ENCODE measurements at places on chromosomes 3 and 15.

DNA sequence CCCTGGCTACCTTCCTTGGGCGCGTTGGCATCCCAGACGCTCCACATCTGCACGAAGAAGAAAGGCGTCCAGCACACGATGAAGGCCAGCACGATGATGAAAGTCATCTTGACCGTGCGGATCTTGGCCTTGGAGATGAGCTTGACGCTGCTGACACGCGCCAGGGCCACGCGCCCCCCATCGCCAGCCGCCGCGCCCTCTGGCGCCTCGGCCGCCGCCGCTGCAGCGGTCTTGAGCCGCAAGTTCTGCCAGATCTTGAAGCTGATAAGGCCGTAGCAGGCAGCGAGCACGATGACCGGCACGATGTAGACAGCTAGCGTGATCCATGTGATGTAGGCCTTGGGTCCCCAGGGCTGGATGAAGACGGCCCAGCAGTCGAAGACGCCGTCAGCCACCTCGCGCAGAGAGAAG, 2.2 kb downstream of the OXTR start:
- no peak for DNase-seq

- no peak for DNase-seq
Observed at GRCh38 chr3:186967686-186968085, 37.4 kb downstream of the ST6GAL1 start.

- peak; percentile 67 for DNase-seq
Observed at GRCh38 chr3:124951511-124952281, 17.1 kb upstream of the MUC13 start.

- no peak for DNase-seq
Observed at GRCh38 chr3:86168512-86168911, 822.4 kb downstream of the VGLL3 start.

DNA sequence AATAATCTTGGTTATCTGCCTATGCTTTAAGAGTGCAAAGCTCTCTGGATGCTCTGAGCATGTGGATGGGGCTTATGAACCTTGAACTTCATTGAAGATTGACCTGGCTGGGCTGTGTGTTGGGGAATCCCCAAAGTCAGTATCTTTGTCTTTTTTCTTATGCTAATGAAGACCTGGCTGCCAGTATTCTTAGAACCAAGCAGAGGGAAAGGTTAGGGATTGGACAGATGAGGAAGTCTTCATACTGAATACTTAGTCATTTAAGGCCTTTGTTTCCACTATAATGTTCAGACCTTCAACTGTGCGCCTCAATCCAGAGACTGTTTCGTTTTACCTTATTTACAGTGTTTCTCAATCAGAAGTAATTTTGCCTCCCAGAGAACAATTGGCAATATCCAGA, 42.5 kb upstream of the CMTM7 start:
- DNase-seq = no peak

DNA sequence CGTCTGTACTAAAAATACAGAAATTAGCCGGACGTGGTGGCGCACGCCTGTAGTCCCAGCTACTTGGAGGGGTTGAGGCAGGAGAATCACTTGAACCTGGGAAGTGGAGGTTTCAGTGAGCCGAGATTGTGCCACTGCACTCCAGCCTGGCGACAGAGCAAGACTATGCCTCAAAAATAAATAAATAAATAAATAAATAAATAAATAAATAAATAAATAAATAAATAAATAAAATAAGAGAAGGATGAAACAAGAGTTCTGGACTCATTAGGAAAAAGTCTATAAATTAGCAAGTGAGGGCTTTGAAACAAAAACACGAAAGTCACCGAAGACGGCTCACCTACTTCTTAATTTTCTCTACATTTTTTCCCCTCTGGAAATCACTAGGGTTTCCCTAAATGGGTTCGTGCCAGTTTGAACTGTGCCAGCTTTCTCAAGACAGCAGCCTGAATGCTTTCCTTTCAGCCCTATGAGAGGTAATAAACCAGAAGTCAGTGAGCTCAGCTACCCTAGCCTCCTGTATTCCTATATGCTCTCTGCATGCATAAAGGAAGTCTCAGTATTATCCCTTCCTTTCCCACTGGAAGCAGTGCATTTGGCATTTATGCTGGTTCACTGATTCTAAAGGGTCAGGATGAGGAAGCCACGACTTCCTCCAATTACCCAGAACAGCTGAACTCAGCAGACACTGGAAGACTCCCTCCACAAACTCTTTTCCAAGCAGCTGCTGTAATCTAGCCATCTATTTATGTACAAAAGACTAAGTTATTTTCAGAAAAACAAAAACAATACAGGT, 266.9 kb downstream of the ZBBX start:
- DNase-seq = no peak

DNA sequence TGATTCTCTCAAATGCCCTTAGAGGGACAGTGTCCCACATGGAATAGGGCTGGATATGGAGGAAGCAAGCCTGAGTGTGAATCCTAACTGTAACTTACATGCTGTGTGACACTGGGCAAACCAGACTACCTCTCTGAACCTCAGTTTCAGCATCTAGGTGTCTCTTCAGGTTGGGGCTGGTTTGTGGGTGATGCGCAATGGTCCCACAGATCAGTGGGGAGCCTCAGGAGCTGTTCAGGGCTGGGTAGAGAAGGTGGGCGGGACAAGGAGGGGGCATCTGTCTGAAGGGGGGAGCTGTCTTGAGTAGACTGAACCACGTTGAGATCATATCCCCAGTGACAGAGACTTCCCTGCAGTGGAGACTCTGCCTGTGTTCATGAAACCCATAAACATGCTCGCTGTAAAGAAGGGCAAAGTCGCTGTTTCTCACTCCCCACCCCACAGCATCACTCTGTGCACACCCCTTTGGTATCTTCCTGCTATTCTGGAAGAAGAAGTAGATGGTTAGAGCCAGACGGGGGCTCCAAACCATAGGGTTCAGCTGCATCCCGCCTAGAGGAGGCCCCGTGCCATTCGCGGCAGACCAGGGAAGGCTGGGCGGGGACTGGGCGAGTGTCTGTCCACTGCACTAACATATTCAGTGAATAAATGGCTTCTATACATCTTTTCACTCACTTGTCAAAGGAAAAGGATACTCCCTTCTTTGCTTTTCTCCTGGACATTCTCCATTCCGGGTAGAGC, 28.4 kb downstream of the SRPRB start:
- DNase-seq = no peak

DNA sequence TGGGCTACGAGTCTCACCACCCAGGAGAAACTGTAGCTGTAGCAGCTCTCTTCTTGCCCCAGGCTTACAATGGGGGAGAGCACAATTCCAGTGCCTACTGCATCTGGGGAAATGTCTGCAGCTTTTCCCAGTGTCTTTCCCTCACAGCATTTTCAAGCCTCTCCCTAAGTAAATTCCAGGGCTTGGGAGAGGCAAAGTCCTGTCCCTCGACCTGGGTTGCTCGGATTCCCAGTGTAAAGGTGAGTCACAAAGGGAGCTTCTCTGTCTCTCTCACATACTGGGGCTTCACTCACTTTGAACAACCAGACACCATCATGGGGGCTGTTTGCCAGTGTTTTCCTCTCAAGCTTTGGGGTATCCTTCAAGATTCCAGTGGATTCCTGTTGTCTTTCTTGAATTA, 689.4 kb upstream of the NAALADL2 start:
- DNase-seq = no peak

- DNase-seq = no peak
Observed at GRCh38 chr3:124201786-124202185, 209.9 kb upstream of the ROPN1 start.

DNA sequence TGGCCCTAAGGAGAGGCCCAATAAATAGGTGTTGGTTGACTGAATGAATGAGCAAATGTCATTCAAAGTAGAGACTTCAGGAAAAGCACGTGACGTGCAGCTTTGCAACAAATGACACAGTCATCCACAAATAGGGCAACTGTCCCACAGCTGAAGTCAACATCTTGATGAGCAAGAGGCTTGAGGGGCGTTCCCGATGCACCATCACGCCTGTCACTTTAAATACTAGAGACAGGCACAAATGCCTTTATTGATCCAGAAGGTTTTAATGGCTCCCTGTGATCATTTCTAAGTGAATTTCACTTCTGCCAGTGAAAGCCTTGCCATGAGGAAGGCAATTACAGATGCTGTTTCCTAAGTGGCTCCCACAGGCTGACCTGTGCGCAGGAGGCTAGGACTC, 43.6 kb downstream of the ABTB1 start:
- DNase-seq = no peak

DNA sequence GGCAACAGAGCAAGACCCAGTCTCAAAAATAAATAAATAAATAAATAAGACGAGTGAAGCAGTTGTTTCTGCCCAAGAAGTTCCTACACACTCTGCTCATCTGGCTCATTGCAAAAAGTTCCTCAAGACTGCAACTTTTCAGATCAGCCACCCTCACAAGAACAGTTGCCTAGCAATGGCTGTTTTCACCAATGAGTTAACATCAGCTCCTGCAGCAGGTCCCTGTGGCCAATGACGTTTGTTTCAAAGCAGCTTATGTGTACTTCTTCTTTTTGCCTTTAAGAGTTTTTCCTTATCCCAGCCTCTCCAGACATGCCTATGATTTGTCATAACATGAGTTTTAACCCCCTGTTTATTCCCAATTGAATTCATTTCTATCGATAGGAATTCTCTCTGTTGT, 118.4 kb upstream of the SPRED1 start:
- DNase-seq = no peak

GRCh38 chr15:66821307-66821706, 119.3 kb downstream of the SMAD6 start:
- DNase-seq = no peak

- no peak for DNase-seq
Observed at GRCh38 chr3:23489300-23490158, 286.4 kb downstream of the UBE2E2 start.

- DNase-seq = no peak
Observed at GRCh38 chr15:88476635-88477060, 9.1 kb downstream of the MRPS11 start.

GRCh38 chr3:40187945-40188344, 121.6 kb upstream of the EIF1B start:
- no peak for DNase-seq

DNA sequence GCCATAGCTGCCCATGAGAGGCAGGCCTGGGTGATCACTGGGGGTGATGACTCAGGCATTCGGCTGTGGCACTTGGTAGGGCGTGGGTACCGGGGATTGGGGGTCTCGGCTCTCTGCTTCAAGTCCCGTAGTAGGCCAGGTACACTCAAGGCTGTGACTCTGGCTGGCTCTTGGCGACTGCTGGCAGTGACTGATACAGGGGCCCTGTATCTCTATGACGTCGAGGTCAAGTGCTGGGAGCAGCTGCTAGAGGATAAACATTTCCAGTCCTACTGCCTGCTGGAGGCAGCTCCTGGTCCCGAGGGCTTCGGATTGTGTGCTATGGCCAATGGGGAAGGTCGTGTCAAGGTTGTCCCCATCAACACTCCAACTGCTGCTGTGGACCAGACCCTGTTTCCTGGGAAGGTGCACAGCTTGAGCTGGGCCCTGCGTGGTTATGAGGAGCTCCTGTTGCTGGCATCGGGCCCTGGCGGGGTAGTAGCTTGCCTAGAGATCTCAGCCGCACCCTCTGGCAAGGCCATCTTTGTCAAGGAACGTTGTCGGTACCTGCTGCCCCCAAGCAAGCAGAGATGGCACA, 5.3 kb downstream of the WDR6 start:
- no peak for DNase-seq

DNA sequence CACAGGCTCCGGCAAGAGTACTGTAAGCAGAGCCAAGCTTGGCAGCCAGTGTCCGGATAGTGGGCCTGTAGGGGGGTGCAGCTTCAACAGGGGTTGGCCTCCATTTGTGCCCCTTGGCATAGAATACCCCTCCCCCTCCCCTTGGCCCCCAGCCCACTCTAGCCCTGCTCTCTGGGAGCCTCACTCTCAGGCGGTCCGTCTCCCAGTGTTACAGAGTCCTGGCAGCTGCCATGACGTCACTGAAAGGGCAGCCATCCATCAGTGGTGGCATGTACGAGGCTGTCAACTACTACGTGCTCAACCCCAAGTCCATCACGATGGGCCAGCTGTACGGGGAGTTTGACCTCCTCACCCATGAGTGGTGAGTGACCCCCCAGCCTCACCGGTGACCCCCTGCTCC, 50.4 kb downstream of the DNAH1 start:
- DNase-seq = no peak

GRCh38 chr15:61137105-61137792, 91.9 kb downstream of the RORA start:
- no peak for DNase-seq

- DNase-seq = no peak
Observed at GRCh38 chr15:92636401-92636907, 19.1 kb downstream of the FAM174B start.

- DNase-seq = no peak
Observed at GRCh38 chr15:88215066-88215648, 41.4 kb downstream of the NTRK3 start.

DNA sequence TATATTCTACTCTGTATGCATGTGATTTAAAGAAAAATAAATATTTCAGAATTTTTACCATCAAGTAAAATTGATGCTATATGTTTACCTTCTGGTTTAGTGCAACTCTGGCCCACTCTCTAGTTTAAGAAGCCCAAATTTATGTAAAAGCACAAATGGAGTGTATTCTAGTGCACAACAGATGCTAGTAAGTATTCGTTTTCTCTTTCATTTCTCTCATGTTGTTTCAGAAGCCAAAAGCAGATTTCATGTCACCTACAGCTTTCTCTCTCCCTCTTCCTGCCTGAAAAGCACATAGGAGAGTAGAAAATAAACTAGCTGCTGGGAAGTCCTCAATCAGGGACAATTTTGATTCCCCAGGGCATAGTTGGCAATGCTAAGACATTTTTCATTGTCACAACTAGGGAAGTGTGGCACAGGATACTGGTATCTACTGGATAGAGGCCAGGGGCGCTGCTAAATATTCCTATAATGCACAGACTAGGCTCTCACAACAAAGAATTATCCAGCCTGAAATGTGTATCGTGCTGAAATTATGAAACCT, 147.4 kb upstream of the ARHGEF26 start:
- no peak for DNase-seq

GRCh38 chr3:8959668-8960067, 3.6 kb downstream of the RAD18 start:
- DNase-seq = no peak

- no peak for DNase-seq
Observed at GRCh38 chr3:123412811-123413604, 35.9 kb downstream of the ADCY5 start.

GRCh38 chr3:122586098-122586497, 8.6 kb downstream of the PARP15 start:
- no peak for DNase-seq

- DNase-seq = no peak
Observed at GRCh38 chr3:168796339-168796738, 700.6 kb upstream of the GOLIM4 start.

GRCh38 chr15:65827065-65827464, 35.0 kb upstream of the DENND4A start:
- DNase-seq = no peak

DNA sequence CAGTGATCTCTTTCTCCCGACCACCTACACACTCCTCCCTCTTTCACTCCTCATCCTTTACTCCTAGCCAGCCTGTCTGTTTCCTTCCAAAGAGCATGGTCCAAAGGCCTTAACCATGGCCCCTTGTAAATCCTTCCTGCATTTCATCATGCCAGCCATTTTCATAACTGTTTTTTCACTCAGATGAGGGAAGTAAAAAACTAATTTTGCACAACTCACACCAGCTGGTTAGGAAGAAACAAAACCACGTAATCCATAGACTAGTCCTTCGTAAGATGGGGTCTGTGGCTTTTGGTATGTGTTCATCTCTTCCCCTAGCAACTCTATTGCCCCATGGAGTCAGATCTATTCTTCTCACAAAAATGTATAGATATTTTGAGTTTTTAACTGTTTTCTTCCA, 187.8 kb downstream of the SHOX2 start:
- no peak for DNase-seq

All from NCI-H2081 treated with DMSO at 0.1 percent for 48 hours (cell line).